ENCODE measurements at places on chromosomes 6 and 20.

DNA sequence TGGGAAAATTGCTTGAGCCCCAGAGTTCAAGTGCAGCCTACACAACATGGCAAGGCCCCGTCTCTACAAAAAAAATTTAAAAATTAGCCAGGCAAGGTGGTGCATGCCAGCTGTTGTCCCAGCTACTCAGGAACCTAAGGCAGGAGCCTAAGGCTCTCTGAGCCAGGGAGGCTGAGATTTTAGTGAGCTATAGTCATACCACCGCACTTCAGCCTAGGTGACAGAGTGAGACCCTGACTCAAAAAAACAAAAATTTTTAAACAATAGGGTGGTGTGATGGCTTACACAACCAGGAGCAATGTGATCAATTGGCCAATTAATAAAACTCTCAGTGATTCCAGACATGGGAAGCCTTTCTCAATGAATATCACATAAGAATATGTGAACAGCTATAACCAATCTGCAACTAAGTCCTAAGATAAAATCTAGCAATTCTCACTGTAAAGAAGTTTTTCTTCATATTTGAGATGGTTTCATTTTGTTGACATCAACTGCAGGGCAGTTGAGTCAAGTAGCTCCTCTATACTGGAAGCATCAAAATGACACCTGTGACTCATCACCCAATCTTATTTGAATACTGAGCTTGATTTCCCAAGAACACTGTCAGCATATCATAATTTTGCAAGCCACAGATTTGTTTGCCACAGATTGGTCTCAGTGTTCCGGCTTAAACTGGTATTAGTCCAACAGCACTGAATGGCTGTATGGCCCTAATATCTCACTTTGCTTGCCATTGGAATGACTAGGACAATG, 169.0 kb upstream of the GJE1 start:
- DNase-seq: no peak
- H3K4me1 ChIP-seq: no peaks in the 10 kb centered on the region
- no peaks in the 10 kb centered on the region for H3K27me3 ChIP-seq

- H3K4me1 ChIP-seq: peaks cover 7% of the 10 kb centered on the region
- no peaks in the 10 kb centered on the region for H3K27me3 ChIP-seq
- H3K4me3 ChIP-seq: no peak overlapping the region
- DNase-seq: no peak
- H3K27ac ChIP-seq: no peak overlapping the region
These were observed 8.4 kb downstream of the EPB41L2 start for GRCh38 chr6:131054392-131055250.

GRCh38 chr6:149054559-149055194, 262.8 kb upstream of the TAB2 start:
- H3K4me1 ChIP-seq: peaks cover 11% of the 10 kb centered on the region
- H3K27me3 ChIP-seq: no peaks in the 10 kb centered on the region
- no peaks in the 10 kb centered on the region for H3K36me3 ChIP-seq
- no peak overlapping the region for H3K27ac ChIP-seq
- H3K4me3 ChIP-seq: no peak overlapping the region

DNA sequence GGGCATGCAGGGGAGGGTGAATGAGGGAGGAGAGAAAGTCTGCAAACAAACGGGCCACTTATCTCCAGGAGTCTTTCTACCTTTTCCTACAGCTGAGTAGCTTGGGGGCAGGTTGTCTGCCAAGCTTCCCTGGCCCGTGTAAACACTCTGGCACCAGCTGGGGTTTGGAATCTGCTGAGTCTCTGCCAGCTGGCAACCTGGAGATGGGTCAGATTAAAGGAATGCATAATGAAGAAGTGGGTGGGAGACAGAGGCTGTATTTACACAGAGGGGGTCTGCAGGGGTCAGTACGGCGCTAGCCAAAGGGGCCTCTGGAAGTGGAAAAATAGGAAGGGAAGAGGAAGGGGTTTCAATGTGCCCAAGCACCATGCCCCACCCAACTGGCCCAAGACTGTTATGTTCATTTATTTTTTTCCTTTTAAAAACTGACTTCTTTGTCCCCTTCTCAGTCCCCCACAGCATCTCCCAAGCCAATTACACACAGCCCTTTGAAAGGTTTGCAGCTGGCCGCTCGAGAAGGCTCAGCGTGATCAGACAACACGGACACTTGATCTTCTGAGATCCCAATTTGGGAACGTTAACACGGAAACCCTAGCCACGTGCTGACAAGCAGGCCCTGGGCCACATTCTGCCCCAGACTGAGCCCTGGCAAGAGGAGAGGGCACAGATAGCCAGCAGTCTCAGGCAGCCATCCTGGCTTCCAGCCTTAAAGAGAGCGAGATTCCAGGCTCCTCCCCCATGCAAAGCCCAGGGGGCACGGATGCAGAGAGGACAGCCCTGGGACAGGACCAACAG, 25.2 kb downstream of the TRAM2 start:
- peaks cover 5% of the 10 kb centered on the region for H3K36me3 ChIP-seq
- H3K4me1 ChIP-seq: peaks cover 85% of the 10 kb centered on the region
- H3K4me3 ChIP-seq: peak overlapping the region; percentile 12
- peak overlapping the region; percentile 86 for H3K27ac ChIP-seq
- DNase-seq: peak; percentile 90

DNA sequence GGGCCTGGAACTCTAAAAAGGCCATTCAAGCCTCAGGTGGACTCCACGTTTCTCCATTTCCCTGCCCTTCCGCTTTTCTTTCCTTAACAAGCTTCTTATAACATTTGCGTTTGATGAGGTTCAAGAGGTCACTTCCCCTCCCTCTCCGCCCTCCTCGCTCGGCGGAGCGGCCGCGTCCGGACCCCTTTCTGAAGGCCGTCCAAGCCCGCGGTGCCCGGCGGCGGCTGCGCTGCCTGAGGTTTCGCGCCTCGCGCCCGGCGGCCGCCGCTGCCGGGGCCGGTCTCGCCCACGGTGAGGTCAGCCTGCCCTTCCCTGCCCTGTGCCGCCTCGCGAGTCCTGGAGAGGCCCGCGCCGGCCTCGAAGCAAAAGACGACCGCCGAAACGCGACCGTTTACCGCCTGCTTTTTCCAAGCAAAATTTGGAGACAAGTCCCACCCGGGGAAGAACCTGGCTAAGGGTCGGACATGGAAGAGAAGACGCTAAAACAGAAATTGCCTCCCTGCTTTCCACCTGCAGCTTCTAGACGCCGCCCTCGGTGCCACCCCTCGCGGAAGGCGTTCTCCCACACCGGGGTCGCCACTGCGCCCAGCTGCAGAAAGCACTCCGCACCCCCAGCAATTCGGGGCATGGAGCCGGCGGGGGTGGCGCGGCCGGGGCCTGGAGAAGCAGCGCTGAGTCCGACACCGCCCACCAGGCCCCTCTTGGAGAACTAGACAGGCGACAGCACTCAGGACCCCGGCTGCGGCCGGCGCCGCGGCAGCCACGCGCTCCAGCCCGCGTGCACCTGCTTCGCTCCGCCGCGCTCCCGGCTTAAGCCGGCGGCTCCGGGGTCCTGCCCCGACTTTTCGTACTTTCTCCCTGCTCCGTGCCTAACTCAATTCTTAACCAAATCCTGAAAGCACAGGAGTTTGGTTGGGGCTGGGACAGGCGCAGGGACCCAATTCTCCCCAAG, 11.0 kb upstream of the FOXF2 start:
- peaks cover 78% of the 10 kb centered on the region for H3K27me3 ChIP-seq
- no peaks in the 10 kb centered on the region for H3K36me3 ChIP-seq
- DNase-seq: no peak
- no peaks in the 10 kb centered on the region for H3K4me1 ChIP-seq

DNA sequence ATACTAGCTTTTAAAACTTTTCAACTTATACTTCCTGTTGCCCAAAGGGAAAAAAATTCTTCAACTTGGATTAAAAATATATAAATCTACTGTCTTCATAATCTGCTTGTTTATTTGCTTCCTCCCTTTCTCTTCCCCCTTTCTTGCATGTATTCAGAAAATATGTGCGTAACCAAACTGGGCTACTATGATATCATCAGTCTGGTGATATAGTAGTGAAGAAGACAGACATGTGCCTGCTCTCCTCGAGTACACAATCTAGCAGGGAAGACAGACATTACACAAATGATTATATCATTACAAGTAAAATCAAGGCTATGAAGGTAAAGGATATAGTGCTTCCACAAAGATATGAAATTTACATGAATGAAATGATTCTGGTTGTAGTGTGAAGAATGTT, 31.0 kb downstream of the IBTK start:
- no peaks in the 10 kb centered on the region for H3K27me3 ChIP-seq
- H3K36me3 ChIP-seq: peaks cover 26% of the 10 kb centered on the region
- H3K4me3 ChIP-seq: no peak overlapping the region
- no peak for DNase-seq
- H3K27ac ChIP-seq: no peak overlapping the region
- H3K4me1 ChIP-seq: no peaks in the 10 kb centered on the region

DNA sequence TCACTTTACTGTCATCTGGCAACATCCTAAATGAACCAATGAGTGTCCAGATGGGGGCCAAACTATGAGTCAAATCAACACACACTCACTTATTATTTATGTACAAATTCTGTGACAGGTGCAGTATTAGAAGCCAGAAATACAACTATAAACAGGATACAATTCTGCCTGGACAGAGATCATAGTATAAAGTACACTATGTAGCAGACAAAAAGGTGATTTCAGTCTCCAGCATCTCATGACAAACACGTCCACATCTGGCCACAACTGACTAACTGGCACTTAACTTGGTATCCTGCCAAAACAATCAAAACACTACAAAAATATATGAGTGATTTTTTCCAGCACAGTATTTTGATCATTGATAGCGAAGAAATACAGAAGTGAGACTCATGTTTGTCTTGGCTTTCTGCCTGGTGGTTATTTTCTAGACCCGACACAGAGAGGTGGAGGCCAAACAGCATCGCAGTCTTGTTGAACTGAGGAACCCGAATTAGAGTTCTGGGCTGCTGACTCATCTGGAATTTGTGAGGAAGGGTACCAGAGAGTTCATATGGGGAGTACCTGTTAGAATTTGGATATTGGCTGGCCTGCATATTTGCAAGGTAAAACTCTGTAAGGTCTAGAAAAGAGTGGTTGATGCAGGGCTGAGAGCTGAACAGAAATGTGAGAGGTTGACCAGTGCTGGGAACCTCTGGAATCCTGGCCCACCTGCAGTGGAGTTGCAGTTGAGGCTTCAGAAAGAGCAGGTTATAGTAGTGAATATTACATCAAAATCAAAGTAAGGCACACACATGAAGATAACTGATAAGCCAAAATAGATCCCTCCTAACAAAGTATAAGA, 475.2 kb downstream of the PTPRT start:
- H3K36me3 ChIP-seq: no peaks in the 10 kb centered on the region
- H3K27ac ChIP-seq: no peak overlapping the region
- DNase-seq: no peak
- H3K27me3 ChIP-seq: no peaks in the 10 kb centered on the region
- no peaks in the 10 kb centered on the region for H3K4me1 ChIP-seq

DNA sequence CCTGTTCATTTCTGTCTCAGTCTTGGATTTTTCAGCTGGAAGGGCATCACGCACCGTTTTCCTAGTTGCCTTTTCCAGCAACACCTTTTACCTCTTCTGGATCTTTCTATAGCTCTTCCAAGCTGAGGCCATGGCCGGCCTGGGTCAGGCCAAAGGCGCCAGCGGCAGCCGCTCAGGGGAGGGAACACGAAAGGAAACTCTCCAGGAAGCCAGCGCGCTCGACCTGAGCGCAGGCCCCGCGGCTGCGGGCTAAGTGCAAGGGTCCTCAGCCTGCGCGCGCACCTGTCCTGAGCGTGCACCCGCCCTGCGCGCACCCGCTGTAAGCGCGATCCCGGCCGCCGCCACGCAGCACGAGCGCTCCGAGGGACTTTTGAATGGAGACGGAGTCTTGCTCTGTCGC, 43.8 kb upstream of the TMEM181 start:
- no peaks in the 10 kb centered on the region for H3K27me3 ChIP-seq
- DNase-seq: no peak
- no peaks in the 10 kb centered on the region for H3K36me3 ChIP-seq
- H3K27ac ChIP-seq: no peak overlapping the region
- H3K4me3 ChIP-seq: no peak overlapping the region

- no peaks in the 10 kb centered on the region for H3K36me3 ChIP-seq
- peaks cover 2% of the 10 kb centered on the region for H3K4me1 ChIP-seq
- no peak overlapping the region for H3K27ac ChIP-seq
- H3K4me3 ChIP-seq: no peak overlapping the region
- no peak for DNase-seq
- H3K27me3 ChIP-seq: no peaks in the 10 kb centered on the region
These were observed 17.3 kb downstream of the FARS2 start for GRCh38 chr6:5278565-5279120.

- H3K4me3 ChIP-seq: no peak overlapping the region
- peak; percentile 60 for DNase-seq
- H3K4me1 ChIP-seq: no peaks in the 10 kb centered on the region
- H3K27ac ChIP-seq: no peak overlapping the region
- H3K36me3 ChIP-seq: no peaks in the 10 kb centered on the region
These were observed 54.4 kb downstream of the DTNBP1 start for GRCh38 chr6:15608396-15608795.
